Thoracic aorta endothelial cell (primary cell): ENCODE measurements at places on chromosomes 2 and 18. TPM values are rescaled to one million over a fixed set of nuclear protein-coding genes. Genes with fewer than 3 reads are reported as not detected.

OTOS gene
- not detected in 2 replicates for total RNA-seq

ANKRD30BL gene
- not detected in 2 replicates for total RNA-seq

NGEF gene
- 0.50 and 1.5 TPM in 2 replicates for total RNA-seq

C1QL2 gene
- not detected in 2 replicates for total RNA-seq

ANKRD44 gene
- 13.6 and 15.8 TPM in 2 replicates for total RNA-seq

CROCC2 gene
- total RNA-seq = not detected in 2 replicates

PLCL1 gene
- total RNA-seq = 9.6 and 9.7 TPM in 2 replicates

KCNS3 gene
- total RNA-seq = 0.53 and 3.0 TPM in 2 replicates

PTPRM gene
- 91.8 and 98.0 TPM in 2 replicates for total RNA-seq

KDSR gene
- total RNA-seq = 33.2 and 41.4 TPM in 2 replicates

RIOK3 gene
- total RNA-seq = 82.3 and 94.8 TPM in 2 replicates

CACNB4 gene
- 0.72 and 1.2 TPM in 2 replicates for total RNA-seq

EGR4 gene
- total RNA-seq = not detected in 2 replicates

TRABD2A gene
- 0.66 and 5.1 TPM in 2 replicates for total RNA-seq

SCYGR7 gene
- not detected in 2 replicates for total RNA-seq

CRYBA2 gene
- not detected in 2 replicates for total RNA-seq

RAB3GAP1 gene
- total RNA-seq = 77.1 and 79.9 TPM in 2 replicates

SERPINE2 gene
- total RNA-seq = 7.8 and 11.2 TPM in 2 replicates

FAM237A gene
- total RNA-seq = not detected in 2 replicates

ADAM23 gene
- 9.0 and 11.2 TPM in 2 replicates for total RNA-seq

CNDP1 gene
- total RNA-seq = not detected in 2 replicates

CFAP65 gene
- not detected in 2 replicates for total RNA-seq

SCYGR4 gene
- total RNA-seq = not detected in 2 replicates

VIL1 gene
- not detected in 2 replicates for total RNA-seq

IL1R2 gene
- total RNA-seq = 0.27 TPM in 1 of 2 replicates, not detected in the other

CTNNA2 gene
- not detected in 2 replicates for total RNA-seq

OLA1 gene
- 154 and 167 TPM in 2 replicates for total RNA-seq

ZAP70 gene
- under 0.01 TPM in 1 of 2 replicates, not detected in the other for total RNA-seq

SCN2A gene
- total RNA-seq = under 0.01 TPM in 2 replicates

C2orf15 gene
- 0.14 TPM in 1 of 2 replicates, not detected in the other for total RNA-seq

C2orf80 gene
- total RNA-seq = not detected in 2 replicates

LOXL3 gene
- total RNA-seq = 0.72 and 0.93 TPM in 2 replicates

SNORC gene
- total RNA-seq = 0.40 and 0.79 TPM in 2 replicates

CARF gene
- 4.0 and 5.7 TPM in 2 replicates for total RNA-seq

MTCL1 gene
- total RNA-seq = 13.2 and 27.1 TPM in 2 replicates

TMX3 gene
- 139 and 141 TPM in 2 replicates for total RNA-seq

PCARE gene
- not detected in 2 replicates for total RNA-seq

KRTCAP3 gene
- total RNA-seq = 0.53 and 0.57 TPM in 2 replicates

GKN2 gene
- not detected in 2 replicates for total RNA-seq

CCBE1 gene
- total RNA-seq = 1.0 and 2.5 TPM in 2 replicates

CTAGE1 gene
- total RNA-seq = not detected in 2 replicates

UGT1A7 gene
- total RNA-seq = not detected in 2 replicates
